ENCODE measurements at places on chromosomes 1 and 21.

DNA sequence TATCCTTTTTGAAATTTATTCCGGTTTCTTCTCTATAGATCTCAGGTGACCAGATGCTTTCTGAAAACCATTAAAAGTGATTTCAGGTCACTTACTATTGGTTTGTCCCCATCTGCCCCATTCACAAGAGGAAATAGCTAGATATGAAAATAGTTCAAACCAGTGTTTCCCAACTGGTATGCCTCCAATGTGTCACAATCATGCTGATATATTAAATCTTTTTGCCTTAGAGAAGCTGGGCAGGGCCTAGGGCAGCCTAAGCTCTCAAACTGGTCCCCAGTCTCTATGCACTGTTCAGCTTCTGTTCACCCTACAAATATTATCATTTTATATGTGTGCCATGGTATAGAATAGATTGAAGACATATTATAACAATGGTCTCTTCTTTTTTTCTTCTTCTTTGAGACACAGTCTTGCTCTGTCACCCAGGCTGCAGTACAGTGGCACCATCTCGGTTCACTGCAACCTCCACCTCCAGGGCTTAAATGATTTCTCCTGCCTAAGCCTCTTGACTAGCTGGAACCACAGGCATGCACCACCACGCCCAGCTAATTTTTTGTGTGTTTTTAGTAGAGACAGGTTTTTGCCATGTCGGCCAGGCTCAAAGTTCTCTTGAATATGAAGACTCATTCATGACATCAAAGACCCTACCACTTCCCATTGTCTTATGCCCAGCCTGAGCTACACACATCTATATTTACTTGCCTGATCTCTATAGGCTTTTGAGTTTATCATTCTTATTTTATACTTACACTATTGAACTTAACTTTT, 15.7 kb downstream of the PTPN22 start:
- no peak for DNase-seq

DNA sequence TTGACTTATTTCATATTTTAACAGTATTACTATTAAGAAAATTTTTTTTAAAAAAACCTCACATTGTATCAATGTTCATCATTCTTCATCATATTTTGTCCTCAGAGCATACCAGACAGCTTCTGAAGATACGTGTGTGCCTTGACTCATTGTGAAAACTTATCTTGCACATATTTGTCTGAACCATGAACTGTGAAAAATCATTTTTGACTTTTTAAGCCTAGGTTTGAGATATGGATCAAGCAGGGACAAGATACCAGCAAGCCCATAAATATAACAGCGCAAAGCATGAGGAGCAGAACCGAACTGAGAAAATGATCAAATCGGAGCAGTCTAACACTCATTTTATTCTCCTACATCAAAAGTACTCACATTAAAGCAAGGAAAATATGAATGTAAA, 506.0 kb downstream of the BRINP3 start:
- DNase-seq = no peak

DNA sequence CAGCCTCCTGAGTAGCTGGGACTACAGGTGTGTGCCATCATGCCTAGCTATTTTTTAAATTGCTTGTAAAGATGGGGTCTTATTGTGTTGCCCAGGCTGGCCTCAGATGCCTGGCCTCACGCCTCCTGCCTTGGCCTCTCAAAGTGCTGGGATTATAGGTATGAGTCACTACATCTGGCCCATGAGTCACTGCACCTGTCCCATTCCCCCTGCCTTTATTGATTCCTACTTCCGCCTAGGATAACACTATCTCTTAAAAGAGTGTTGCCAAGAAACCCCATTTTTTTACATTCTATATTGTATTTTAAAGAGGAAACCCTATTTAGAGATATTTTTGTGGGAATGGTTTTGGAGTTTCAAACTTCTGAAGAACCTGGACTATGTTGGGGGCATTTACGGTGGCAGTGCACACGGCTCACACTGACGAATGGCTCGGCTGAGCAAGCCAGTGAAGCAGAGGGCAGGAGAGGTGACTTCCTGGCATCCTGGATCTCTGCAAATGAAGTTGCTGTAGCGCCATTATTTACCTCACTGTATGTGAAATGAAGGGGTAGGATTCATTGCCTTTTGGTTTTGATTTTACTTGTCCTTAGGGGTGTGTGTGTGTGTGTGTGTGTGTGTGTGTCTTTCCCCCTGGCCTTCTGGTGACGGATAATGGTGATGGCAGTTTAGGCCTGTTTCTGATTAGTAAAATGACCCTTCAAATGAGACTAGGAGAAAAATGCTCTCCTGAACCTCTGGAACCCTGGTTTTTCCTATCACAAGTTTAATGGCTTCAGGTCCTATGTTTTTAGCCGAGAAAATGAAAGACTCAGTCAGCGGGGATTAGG, 22.5 kb downstream of the KIF26B start:
- DNase-seq = no peak

- DNase-seq = no peak
Measured at GRCh38 chr21:28294051-28294450, 698.6 kb downstream of the LTN1 start.

DNA sequence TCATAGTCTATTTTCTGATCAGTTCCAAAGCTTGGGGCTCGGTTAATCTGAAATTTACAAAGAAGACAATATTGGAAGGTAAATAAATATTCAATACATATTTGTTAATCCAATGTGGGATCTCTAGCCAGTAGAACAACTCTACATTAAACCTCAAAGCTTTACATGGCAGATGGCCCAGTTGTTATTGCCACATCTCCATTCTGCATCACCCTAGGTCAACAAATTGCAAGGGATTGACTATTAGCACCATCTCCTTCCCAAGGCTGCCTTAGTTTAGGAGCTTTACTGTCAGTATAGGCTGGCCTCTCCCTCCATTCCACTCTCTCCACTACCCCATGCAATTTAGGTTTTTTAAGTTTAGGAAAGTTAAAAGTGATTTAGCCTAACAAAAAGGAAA, 69.7 kb downstream of the TTLL7 start:
- DNase-seq = no peak

DNA sequence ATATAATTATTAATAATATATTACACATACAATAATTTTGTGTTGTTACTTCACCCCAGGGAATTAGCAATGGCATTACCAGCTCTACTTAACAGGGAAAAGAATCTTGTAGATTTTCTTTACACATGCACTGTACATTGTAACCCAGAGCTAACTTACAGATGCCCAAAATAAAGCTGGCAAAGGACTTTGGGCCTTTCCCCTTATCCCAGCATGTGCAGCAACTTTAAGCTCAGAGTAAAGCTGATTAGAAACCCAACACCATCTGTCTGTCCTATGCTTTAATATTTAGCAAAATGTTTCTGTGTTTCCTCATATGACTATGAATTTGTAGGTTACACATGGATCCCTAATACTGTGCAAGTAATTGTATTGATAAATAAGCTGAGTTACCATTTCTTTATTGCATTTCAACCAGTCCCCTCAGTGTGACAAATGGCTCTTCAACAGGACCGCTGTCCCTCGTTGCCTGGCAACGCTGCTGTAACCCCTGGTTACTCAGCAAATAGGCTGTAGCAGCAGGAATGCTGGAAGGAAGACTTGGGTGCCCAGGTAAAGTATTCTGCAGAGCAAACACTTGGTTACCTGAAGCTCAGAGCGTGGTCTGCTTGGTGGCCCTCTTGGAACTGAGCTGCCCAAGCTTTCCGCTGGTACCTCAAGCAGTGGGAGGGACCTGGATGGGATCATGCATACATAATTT, at the start of gene USH2A:
Gene USH2A (minus strand): TSS at position 628 of the 700 bp plus-strand sequence. CDS start 1,112 bp downstream, outside the sequence.
- no peak for DNase-seq

- peak; percentile 95 for DNase-seq
Measured at GRCh38 chr1:22025368-22026155, 24.1 kb downstream of the CELA3A start.
